Activated T-helper 17 cell treated with anti-CD3 and anti-CD28 coated beads, Interleukin-2, amount 50 U/mL, for 72 hours (primary cell): ENCODE measurements at places on chromosomes 5 and 9. TPM values are rescaled to one million over a fixed set of nuclear protein-coding genes. Genes with fewer than 3 reads are reported as not detected.

Gene SLC25A2
- not detected for total RNA-seq

- no peak for ATAC-seq
Measured at GRCh38 chr5:59674763-59675162, 218.8 kb downstream of the PDE4D start.

DNA sequence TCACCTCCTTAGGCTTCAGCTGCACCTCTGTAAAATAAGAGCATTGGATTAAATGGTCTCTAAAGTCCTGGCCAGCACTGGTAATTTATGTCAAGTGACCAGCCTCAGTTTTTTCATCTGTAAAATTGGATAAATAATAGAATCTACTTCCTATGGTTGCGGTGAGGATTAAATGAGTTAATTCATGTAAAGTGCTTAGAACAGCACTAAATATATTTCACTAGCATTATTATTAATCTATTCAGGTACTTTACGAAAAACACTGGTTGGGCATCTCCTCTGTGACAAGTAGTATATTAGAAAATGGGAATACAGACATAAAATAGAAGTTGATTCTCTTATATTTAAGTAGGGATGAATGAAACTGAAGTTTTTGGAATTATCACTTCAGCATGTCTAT lies 13.8 kb upstream of the TMEM245 start:
- ATAC-seq: no peak

- no peak for ATAC-seq
Measured at GRCh38 chr9:106284296-106284695, 578.7 kb upstream of the ZNF462 start.

DNA sequence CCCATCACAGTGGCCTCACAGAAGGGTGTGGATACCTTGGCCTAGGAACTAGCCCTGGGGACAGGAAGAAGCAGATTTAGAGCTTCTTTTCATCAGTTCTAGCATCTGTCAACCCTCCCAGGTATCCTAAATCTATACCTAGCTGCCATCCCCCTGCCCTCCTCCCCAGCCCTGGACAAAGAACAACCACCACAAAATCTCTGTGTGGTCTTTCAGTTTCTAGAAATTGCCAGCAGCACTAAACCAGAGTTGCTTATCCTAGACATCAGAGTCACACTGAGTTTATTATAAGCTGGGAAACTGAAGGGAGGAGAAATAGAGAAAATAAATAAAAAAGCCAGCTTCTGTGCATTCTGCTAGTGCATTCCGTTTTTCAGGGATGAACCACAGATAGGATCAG lies 14.6 kb downstream of the CCDC180 start:
- ATAC-seq: no peak

- ATAC-seq: no peak
Measured at GRCh38 chr5:1323803-1324173, 21.1 kb downstream of the CLPTM1L start.

DNA sequence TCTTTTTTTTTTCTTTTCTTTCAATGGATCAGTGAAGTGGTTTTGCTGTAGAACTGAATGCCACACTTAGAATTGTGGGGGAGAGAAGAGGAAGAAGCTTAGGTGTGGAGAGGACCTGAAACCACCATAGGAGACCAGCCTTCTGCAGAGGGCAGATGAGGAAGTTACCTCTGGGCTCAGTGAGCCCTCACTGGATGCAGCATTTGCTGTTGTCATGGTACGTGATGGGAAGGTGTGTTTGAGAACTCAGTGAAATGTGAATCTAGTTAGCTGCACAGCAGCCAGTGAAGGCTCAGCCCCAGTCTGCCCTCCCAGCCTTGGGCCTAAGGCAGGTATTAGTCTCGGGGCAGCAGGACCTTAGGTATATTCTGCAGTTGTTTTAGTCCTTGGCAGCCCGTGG lies 17.5 kb downstream of the CYFIP2 start:
- peak; percentile 27 for ATAC-seq

DNA sequence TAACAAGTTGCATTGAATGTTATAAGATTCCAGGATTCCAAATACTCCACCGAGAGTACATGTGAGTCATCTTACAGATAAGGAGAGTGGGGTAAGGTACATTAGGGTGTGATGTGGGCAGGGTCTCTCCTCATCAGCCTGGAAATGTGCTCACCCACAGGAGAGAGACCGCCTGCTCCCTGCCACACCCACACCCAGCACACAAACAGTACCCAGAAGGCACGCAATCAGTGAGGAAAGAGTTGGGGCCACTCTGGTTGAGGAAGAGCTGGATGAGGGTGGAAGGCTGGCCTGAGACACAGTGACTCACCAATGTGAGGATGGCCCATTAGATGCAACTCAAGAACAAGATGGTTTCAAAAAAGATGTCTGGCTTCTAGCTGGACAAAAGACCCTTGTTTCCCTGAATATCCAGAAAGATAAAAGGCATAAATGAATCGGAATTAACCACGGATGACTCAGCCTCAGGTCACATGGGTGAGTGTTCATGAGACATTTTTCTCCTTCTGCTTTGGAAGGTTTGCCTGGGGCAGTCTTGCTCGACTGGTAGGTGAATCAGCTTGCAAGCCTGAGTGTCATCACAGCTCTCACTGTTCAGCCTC lies 51.1 kb upstream of the LHFPL2 start:
- ATAC-seq: no peak

Gene ZDHHC11
- 13.6 TPM for total RNA-seq

Gene HEMGN
- total RNA-seq: 1.2 TPM

GRCh38 chr5:30781643-30782042 lies 411.8 kb upstream of the CDH6 start:
- ATAC-seq: no peak
